NCI-H1930 (cell line): ENCODE measurements at places on chromosomes 2 and 18.

- DNase-seq: no peak
Observed at GRCh38 chr2:146003337-146003736, 1483.4 kb upstream of the ZEB2 start.

- no peak for DNase-seq
Observed at GRCh38 chr2:118122594-118123281, 34.5 kb downstream of the INSIG2 start.

GRCh38 chr2:99072551-99072950 is 69.0 kb upstream of the C2orf15 start:
- DNase-seq: no peak

GRCh38 chr2:127362971-127363370 is 24.8 kb downstream of the MAP3K2 start:
- no peak for DNase-seq

- DNase-seq: no peak
Observed at GRCh38 chr2:203797276-203797675, 70.3 kb upstream of the CTLA4 start.

DNA sequence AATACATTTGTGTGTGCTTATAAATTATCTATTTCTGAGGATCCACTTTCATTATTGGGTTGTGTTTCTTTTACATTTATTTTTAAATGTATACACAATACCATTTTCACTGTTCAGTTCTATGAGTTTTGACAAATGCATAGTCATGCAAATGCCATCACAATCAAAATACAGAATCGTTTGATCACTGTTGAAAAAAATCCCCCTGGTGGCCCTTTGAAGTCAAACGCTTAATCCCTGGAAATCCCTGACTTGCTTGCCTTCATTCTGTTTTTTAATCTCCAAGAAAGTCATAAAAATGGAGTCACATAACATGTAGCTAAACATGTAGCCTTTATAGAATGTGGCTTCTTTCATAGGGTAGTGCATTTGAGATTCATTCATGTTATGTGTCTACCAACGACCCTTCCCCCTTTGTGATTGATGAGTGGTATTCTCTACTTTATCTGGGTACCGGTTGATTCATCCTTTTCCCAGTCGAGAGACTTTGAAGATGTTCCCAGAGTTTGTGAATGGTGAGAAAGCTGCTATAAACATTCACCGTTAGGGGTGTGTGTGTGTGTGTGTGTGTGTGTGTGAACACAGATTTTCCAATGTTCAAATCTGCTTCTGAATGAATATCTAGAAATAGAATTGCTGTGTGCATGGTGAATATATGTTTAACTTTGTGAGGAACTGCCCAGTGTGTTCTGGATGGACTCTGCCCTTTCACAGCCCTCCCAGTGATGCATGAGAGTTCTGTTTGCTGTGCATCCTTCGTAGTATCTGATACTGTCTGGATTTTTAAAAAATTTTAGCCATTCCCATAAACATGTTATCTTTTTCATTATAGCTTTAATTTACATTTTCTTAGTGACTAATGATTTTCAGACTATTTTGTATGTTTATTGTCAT is 173.6 kb downstream of the GALR1 start:
- DNase-seq: no peak

GRCh38 chr2:43223521-43224001 is 2.8 kb downstream of the ZFP36L2 start:
- DNase-seq: no peak

GRCh38 chr2:219029829-219030165 is 11.5 kb downstream of the CFAP65 start:
- peak; percentile 78 for DNase-seq

DNA sequence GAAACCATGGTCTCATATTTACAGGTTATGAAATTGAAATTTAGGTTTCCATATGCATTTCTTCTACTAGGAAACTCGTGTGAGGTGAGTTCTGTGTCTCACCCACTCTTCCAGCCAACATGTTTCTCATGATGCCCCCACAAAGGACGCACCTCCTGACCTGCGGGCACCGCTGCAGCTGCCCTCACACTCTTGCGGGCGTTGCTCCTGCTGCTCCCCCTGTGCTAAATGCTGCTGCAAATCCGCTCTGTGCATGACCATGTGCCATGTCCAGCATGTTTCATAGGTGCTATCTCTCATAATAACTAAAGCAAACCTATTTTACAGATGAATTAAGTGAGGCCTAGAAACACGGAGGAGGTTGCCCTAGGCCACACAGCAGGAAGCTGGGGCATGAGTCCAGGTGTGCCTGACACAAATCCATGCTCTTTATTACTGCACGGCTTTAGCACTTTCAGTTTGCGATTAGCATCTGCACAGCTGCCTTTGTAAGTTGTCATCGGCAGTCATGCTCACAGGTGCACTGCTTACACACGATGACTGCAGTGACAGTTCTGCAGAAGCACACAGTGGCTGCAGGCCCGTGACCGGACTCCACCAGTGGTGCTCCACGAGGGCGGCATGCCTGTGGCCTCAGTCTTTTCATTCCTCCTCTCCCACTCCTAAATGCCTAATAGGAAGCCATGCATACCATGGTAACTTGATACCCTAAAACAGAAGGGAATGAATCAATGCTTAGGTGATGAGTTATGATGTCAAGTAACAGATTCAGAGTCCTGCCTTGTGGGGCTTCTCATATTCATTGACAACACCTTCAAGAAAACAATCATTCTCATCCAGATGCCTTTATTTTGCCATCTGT is 14.9 kb upstream of the GALR1 start:
- no peak for DNase-seq

DNA sequence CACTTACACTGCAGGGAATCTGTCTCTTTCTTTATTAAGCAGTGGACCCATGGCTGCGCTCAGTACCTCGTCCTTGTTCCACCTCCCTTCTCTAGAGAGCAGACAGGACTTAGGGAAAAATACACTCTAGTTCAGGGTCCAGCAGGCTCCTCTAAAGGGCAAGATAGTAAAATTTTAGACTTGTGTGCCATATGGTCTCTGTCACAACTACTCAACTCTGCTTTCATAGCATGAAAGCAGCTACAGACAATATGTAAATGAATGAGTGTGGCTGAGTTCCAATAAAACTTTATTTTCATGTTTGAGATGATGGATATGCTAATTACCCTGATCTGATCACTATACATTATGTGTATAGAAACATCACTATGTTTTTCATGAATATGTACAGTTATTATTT is 163.1 kb downstream of the BABAM2 start:
- no peak for DNase-seq

DNA sequence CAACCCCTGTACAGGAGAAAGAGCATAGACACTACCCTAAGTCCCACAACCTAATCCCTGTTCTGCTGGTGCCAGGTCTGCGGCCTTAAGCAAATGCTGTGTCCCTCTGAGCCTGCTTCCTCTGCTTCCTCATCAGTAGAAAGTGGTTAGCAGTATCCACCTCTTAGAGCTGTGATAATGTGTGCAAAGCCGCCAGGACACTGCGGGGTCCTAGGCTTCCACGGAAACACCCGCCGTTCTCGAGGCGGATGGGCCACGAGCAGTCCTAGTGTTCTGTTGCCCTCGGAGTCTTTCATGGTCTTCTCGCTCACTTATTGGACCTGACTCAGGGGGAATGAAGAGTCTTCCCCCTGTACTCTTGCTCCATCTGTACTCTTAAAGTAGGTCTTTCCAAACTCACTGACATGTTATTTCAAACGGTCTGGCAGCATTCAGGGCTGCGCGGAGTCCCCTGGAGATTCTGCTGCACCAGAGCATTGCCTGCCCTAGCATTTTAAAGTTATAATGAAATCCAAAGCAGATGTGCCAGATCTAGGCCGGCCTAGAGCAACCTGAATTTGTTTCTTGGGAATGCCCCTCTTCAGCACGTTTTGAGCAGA is 107.2 kb upstream of the ZNF236 start:
- DNase-seq: no peak

DNA sequence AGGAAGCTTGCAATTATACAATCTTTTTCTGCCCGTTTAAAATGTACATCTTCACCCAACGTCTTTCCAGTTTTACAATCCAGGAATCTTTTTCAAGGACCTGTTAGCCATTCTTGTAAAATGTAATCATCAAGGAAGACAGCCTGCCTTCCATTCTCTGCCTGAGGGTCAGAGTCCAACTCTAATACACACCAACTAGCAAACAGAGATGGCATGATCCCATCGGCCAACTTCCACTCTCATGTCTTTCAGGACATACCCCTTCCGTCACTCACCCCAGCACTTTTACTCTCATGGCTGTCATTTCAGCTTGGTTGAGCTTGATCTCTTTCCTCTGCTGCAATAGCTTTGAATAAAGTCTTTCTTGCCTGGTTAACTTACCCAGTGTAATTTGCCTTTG is 172.5 kb upstream of the NETO1 start:
- DNase-seq: no peak

GRCh38 chr2:219128396-219128795 is 32.2 kb downstream of the NHEJ1 start:
- no peak for DNase-seq

- DNase-seq: no peak
Observed at GRCh38 chr2:3470856-3471737, 48.2 kb downstream of the ADI1 start.

DNA sequence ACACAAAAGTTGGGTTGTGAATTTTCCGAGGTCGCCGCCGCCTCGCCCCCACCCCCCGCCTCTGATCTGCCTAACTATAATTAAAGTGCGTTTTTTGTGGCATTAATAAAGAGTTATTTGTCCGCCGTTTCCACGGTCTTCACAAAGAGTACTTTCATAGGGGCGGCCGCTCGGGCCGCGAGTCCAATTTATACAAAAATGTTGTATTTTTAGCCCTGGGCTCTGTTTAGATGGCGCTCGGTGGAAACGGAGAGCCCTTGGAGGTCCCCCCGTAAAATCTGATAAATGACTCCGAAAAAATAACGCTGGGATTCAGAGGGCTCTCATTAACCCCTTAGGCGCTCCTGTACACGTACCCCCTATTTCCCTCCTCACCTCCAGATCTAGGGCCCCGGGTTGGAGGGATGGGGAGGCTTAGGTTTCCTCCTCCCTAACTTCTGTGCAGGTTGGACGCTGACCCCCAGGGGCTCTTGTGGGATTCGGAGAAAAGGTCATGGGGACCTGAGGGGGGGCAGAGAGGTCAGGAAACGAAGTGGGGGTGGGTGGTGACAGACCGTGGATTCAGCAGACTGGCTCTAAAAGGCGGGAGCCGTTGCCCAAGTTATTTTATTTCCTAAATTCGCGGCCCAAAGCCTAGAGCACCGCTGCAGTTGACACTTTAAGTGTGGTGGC is 1.9 kb downstream of the CYP26B1 start:
- no peak for DNase-seq

GRCh38 chr2:38617301-38617700 is 14.6 kb upstream of the HNRNPLL start:
- DNase-seq: no peak

GRCh38 chr2:207202645-207203044 is 36.9 kb upstream of the KLF7 start:
- DNase-seq: no peak

- no peak for DNase-seq
Observed at GRCh38 chr2:123771928-123772632, 253.0 kb upstream of the CNTNAP5 start.

DNA sequence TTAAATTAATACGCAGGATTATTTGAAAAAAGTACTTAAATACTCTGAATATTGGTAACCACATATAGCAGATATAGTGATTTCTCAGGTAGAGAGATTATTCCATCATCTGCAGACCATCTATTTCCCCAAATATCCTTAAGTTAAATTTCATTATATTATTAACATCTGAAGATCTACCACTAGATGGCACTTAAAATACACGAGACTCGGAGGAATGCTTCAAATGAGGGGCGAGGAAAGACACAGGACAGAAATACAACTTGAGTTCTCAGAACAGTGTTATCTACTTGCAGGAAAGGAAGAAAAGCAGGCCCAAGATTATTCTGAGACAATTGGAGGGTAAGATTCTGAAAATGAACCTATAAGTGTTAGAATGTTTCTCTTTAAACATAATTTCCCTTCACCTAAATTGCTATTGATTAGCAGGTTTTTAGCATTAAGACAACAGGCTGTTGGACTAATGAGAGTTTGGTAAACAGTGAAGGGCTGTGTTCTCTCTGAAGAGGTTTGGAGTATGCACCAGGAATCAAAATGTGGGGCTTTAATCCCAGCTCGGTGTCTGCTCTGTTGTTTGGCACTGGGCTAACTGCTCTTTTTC is 76.9 kb upstream of the GCFC2 start:
- DNase-seq: no peak

GRCh38 chr2:30425326-30425725 is 21.7 kb upstream of the LCLAT1 start:
- no peak for DNase-seq

DNA sequence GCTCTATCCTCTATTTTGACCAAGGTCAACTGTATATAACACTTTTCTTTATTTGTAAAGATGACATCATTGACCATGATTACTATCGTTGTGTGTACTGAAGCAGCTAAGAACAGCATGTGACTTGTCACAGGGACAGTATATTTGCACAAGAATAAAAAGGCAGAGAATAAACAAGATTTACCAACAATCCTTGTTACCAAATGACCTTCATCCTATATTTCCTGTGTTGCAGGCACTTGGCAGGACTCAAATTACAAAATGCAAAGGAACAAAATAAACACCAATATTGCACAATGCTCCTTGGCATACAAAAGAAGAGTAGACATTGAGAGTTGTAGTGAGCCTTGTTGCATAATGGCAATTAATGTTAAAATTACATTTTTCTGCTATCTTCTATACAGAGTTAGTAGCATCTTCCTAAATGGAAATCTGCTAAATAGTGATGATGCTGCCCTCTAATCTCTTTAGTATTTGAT is 61.8 kb downstream of the RFTN2 start:
- DNase-seq: peak; percentile 54

DNA sequence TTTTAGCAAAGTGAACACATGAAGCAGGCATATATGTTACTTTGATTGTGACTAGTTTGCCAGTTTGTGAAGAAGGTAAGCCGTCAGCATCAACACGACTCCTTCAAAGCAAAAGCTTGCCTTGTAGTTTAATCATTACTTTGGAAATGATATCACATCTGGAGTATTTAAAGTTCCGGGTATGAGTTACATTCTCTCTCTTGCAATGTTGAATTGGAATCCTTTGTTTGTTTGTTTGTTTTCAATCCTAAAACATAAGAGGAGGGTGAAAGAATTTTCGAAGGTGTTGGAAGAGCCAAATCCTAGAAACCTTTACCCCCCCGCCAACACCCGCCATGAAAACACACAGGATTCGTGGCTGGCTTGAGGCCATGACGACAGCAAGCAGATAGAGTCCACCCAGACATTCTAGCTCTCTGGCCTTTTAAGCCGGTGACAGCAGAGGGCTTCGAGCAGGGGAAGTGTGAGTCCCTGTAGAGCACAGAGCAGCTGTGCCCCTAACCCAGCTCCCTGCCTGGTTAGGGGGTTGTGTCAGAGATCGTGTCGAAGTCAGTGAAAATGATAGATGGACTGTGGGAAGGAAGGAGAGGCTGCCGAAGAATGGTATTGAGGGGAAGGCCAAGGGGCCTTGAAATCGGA is 103.8 kb upstream of the SMIM21 start:
- DNase-seq: no peak

GRCh38 chr2:160956243-160956802 is 203.9 kb upstream of the TANK start:
- DNase-seq: no peak
